ENCODE measurements at places on chromosomes 4 and X. TPM values are rescaled to one million over a fixed set of nuclear protein-coding genes. Genes with fewer than 3 reads are reported as not detected.

GRCh38 chr4:5469861-5470260, 238.5 kb downstream of the EVC2 start:
- no peak for DNase-seq
- peaks cover 4% of the 10 kb centered on the region for H3K4me1 ChIP-seq
- no peak overlapping the region for H3K4me3 ChIP-seq
- H3K27ac ChIP-seq, result no peak overlapping the region

GRCh38 chr4:29852537-29852936, 867.6 kb upstream of the PCDH7 start:
- H3K36me3 ChIP-seq, result no peaks in the 10 kb centered on the region
- no peaks in the 10 kb centered on the region for H3K4me1 ChIP-seq
- no peaks in the 10 kb centered on the region for H3K27me3 ChIP-seq

The FABP2 gene
- not detected for total RNA-seq

The BOD1L1 gene
- total RNA-seq, result 50.4 TPM

- H3K4me1 ChIP-seq, result no peaks in the 10 kb centered on the region
- DNase-seq, result no peak
- no peak overlapping the region for H3K4me3 ChIP-seq
- no peak overlapping the region for H3K27ac ChIP-seq
- no peaks in the 10 kb centered on the region for H3K27me3 ChIP-seq
- no peaks in the 10 kb centered on the region for H3K36me3 ChIP-seq
Measured at GRCh38 chr4:172129593-172129992, 316.4 kb downstream of the GALNTL6 start.

GRCh38 chr4:110484767-110485166, 8.8 kb downstream of the ENPEP start:
- H3K36me3 ChIP-seq, result no peaks in the 10 kb centered on the region
- H3K4me1 ChIP-seq, result no peaks in the 10 kb centered on the region
- no peak overlapping the region for H3K4me3 ChIP-seq
- H3K27ac ChIP-seq, result no peak overlapping the region
- no peak for DNase-seq

DNA sequence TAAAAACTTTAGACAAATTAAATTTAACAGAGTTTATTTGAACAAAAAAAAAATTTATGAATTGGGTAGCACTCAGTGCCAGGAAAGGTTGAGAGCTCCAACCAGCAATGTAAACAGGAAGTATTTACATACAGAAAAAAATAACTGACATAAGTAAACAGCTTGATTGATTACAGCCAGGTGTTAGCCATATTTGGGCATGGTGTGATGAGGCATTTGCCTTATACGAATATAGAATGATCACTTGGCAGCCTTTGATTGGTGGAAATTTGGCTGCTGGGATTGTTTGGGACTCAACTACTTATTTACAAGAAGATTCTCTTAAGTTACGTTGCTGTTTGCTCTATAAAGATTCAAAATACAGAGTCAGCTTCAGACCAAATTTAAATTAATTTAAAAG, 172.0 kb downstream of the ADAM29 start:
- no peaks in the 10 kb centered on the region for H3K36me3 ChIP-seq
- no peak for DNase-seq
- no peaks in the 10 kb centered on the region for H3K27me3 ChIP-seq
- no peak overlapping the region for H3K4me3 ChIP-seq
- no peaks in the 10 kb centered on the region for H3K4me1 ChIP-seq

DNA sequence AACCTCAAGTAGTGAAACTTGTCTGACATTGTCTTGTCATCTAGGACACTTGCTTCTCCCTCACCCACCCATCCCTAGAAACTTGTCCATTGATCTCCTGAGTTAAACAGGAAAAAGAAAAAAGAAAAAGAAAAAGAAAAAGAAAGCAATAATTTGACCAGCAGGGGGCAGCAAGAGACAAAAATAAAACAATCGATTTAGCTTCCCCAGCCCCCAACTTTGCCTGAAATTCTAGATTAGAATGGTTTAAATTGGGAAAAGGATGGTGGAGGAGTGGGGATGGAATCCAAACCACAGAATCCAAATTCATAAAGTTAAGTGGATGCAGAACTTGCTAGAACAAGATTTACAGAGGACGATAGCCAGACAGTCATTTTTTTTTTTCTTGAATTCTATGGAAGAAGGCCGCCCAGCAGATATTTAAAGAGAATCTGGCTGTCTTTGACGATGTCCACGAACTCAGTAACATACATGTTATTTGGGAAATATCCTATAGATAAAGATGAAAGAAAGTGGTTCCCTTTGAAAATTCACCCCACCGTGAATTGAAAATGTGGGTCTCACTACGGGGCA, 282.9 kb downstream of the USP46 start:
- H3K36me3 ChIP-seq, result no peaks in the 10 kb centered on the region
- no peaks in the 10 kb centered on the region for H3K4me1 ChIP-seq
- H3K4me3 ChIP-seq, result no peak overlapping the region
- peak; percentile 89 for DNase-seq

DNA sequence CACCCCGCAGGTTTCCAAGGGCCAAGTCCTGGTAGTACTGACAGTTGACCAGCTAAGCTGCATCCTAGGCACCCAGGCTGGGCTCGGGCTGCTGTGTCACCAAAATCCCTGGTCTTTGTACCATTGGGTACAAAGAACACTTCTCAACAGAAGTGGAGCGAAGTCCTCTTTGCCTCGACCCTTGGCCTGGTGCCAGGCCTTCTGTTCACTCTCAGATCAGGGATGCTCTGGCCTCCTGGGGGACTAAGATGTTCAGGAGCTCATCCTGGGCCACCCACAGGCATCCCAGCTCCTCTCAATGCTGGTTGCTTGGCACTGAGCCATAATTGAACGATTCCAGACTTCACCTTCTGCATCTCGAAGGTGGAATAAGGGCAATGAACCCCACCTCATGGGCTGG, 13.8 kb upstream of the SLC2A9 start:
- no peaks in the 10 kb centered on the region for H3K27me3 ChIP-seq
- H3K27ac ChIP-seq, result no peak overlapping the region
- no peaks in the 10 kb centered on the region for H3K36me3 ChIP-seq
- no peak overlapping the region for H3K4me3 ChIP-seq
- H3K4me1 ChIP-seq, result peaks cover 24% of the 10 kb centered on the region

The TCP11X2 gene
- 0.39 TPM for total RNA-seq

GRCh38 chr4:77731656-77732055, 87.5 kb downstream of the CNOT6L start:
- H3K27ac ChIP-seq, result no peak overlapping the region
- H3K4me1 ChIP-seq, result no peaks in the 10 kb centered on the region
- DNase-seq, result no peak
- no peak overlapping the region for H3K4me3 ChIP-seq
- no peaks in the 10 kb centered on the region for H3K27me3 ChIP-seq

The GABRQ gene
- total RNA-seq, result 25.4 TPM

DNA sequence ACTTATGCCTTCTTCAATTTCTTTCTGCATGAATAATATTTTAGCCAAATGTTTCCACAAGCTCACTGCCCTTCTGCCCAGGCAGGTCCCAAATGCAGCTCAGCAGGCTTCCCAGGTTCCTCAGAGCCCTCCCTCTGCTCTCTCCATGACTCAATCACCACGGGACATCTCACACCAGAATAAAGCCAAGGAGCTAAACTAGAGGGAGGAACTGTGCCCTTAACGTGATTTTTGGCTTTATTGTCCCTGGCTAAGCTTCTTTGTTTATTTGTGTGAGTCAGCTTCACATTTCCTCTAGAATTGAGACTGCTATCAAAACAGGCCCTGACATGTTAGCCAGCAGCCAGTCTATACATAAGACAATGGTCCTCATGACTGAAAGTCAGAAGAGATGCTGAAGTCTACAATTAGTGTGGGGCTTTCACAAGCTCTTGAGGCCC, 186.4 kb upstream of the GALNT7 start:
- no peak for DNase-seq
- H3K4me1 ChIP-seq, result no peaks in the 10 kb centered on the region
- no peaks in the 10 kb centered on the region for H3K27me3 ChIP-seq
- H3K4me3 ChIP-seq, result no peak overlapping the region
- H3K36me3 ChIP-seq, result no peaks in the 10 kb centered on the region
- H3K27ac ChIP-seq, result no peak overlapping the region

- no peaks in the 10 kb centered on the region for H3K36me3 ChIP-seq
- peaks cover 6% of the 10 kb centered on the region for H3K4me1 ChIP-seq
- H3K4me3 ChIP-seq, result no peak overlapping the region
Measured at GRCh38 chr4:9762823-9763475, 18.5 kb upstream of the DRD5 start.

The TRIM60 gene
- not detected for total RNA-seq

- no peaks in the 10 kb centered on the region for H3K36me3 ChIP-seq
- H3K27ac ChIP-seq, result no peak overlapping the region
- no peaks in the 10 kb centered on the region for H3K27me3 ChIP-seq
- H3K4me3 ChIP-seq, result no peak overlapping the region
Measured at GRCh38 chr4:23922013-23922412, 32.2 kb upstream of the PPARGC1A start.

DNA sequence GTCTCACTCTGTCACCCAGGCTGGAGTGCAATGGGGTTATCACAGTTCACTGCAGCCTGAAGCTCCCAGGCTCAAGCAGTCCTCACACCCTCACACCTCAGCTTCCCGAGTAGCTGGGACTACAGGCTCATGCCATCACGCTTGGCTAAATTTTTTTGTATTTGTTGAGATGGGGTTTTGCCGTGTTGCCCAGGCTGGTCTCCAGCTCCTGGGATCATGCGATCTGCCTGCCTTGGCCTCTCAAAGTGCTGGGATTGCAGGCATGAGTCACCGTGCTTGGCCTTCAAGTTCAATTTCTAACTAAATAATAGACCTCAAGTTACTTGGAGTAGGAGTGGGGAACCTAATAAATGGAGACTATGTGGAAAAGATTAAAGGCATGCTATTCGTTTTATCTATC, 48.9 kb downstream of the MND1 start:
- no peak overlapping the region for H3K27ac ChIP-seq
- no peaks in the 10 kb centered on the region for H3K27me3 ChIP-seq
- H3K4me3 ChIP-seq, result no peak overlapping the region
- no peaks in the 10 kb centered on the region for H3K36me3 ChIP-seq
- no peak for DNase-seq

DNA sequence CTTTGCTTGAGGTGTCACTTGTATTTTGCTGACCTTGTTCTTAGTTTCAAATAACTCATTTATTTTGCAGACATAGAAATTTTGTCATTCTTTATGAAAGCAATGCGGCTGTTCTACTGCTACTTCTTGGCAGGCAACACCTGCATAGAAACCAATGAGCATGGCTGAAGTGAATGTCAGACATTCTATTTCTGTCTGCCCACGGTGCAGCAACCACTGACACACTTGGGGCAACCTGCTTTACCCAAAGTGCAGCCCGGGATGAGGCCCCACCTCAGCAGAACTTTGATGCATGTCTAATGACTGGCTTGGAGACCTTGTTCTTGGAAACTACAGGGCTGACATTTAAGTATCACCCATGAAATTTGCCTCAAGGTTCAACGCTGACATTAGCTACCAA, 93.6 kb downstream of the RBM47 start:
- no peaks in the 10 kb centered on the region for H3K27me3 ChIP-seq
- H3K27ac ChIP-seq, result no peak overlapping the region
- H3K4me1 ChIP-seq, result no peaks in the 10 kb centered on the region
- no peak overlapping the region for H3K4me3 ChIP-seq
- no peak for DNase-seq

The POU4F2 gene
- 2.5 TPM for total RNA-seq

The HPSE gene
- 6.5 TPM for total RNA-seq

GRCh38 chr4:7364979-7365378, 69.8 kb downstream of the PSAPL1 start:
- no peak for DNase-seq
- H3K4me3 ChIP-seq, result no peak overlapping the region
- H3K4me1 ChIP-seq, result peaks cover 58% of the 10 kb centered on the region

The TCEAL3 gene
- total RNA-seq, result 29.8 TPM

GRCh38 chrX:10582945-10583344, 37.4 kb downstream of the MID1 start:
- no peak overlapping the region for H3K27ac ChIP-seq
- no peak overlapping the region for H3K4me3 ChIP-seq
- no peaks in the 10 kb centered on the region for H3K36me3 ChIP-seq

DNA sequence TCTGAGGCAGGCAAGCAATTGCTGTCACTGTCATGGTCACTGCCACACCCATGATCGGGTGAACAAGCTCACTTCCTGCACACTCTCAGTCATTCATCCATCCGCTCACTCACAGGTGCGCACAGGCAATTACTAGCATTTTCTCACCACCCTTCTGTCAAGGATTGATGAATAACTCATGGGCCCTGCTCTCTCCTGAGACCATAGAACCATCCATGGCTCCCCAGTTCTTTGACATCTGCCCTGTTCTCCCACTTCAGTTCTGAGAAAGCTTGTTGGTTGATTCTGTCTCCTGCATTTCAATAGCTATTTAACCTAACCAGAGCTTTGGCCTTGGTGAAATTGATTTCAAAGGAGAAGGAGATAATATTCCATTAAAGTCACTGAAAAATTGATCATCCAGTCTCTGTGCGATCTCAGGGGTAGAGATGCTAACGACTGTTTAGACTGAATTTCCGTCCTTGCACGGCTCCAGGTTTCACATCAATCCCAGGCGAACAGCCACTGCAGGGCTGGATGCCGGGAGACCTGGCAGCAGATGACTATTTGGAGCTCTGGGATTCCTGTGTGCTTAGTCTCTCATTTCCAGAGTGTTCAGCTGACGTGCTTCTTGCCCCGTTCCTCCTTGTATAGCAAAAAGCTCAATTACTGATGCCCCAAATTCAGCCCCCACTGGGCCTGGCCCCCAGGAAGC, 36.9 kb upstream of the ADRA2C start:
- H3K4me1 ChIP-seq, result peaks cover 31% of the 10 kb centered on the region
- peaks cover 24% of the 10 kb centered on the region for H3K27me3 ChIP-seq
- DNase-seq, result peak; percentile 53
- H3K4me3 ChIP-seq, result no peak overlapping the region
- no peaks in the 10 kb centered on the region for H3K36me3 ChIP-seq

DNA sequence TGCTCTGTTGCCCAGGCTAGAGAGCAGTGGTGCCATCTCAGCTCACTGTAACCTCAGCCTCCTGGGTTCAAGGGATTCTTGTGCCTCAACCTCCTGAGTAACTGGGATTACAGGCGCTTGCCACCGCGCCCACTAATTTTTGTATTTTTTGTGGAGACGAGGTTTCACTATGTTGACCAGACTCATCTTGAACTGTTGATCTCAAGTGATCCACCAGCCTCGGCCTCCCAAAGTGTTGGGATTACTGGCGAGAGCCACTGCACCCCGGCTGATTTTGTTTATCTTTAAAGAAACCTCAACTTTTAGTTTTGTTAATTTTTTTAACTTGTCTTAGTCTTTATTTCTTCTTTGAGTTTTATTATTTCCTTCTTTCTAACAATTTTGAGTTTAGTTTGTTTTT, 163.2 kb downstream of the SLC4A4 start:
- no peaks in the 10 kb centered on the region for H3K4me1 ChIP-seq
- H3K36me3 ChIP-seq, result no peaks in the 10 kb centered on the region
- no peak overlapping the region for H3K27ac ChIP-seq
- H3K4me3 ChIP-seq, result no peak overlapping the region

The HMX1 gene
- total RNA-seq, result 0.69 TPM

Data from spinal cord (tissue), 10 donors.